ENCODE measurements at places on chromosomes 5 and 9.

- DNase-seq: no peak
Observed at GRCh38 chr5:95794070-95794516, 28.4 kb downstream of the GLRX start.

GRCh38 chr9:83419961-83420360 lies 118.2 kb downstream of the FRMD3 start:
- DNase-seq: no peak

DNA sequence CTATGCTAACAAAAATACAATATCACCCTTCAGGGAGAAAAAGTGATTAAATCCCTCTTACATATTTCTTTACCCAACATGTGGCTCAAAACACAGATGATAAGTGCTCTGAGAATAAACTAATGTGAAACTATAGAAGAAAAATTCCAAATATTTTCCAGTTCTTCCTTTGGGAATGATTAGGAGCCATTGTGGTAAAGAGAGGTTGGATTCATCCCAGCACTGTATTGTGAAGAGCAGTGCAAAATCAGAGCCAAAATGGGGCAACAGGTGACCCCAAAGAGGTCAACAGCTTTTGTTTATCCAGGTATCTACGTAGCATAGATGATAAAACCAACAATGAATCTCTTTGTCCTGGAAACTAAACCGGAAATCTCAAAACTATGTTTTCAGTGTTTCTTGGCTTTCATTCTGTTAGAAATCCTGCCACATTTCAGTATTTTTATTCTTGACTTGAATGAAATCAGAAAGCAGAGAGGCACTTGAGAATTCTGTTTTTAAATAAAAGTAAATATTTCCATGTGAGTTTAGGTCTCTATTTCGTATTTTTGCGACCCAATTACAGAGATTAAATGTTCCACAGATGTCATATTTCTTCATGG lies 120.4 kb upstream of the FST start:
- DNase-seq: no peak

GRCh38 chr5:1380011-1380817 lies 35.3 kb upstream of the CLPTM1L start:
- DNase-seq: no peak

GRCh38 chr5:95244479-95244878 lies 40.4 kb downstream of the MCTP1 start:
- no peak for DNase-seq

GRCh38 chr9:77562019-77562748 lies 85.9 kb downstream of the GNA14 start:
- DNase-seq: no peak

- no peak for DNase-seq
Observed at GRCh38 chr5:10964806-10965205, 203.8 kb upstream of the DAP start.

Measured in heart left ventricle (tissue), 16 donors.